ENCODE measurements at places on chromosomes 11 and 22.
A peak's percentile ranks its signal among the peaks of the same experiment; 100 is the strongest.

- DNase-seq = no peak
Measured at GRCh38 chr11:111305162-111305802, 6.9 kb downstream of the POU2AF3 start.

GRCh38 chr22:29998627-29999384 lies 81.5 kb upstream of the HORMAD2 start:
- DNase-seq = no peak

DNA sequence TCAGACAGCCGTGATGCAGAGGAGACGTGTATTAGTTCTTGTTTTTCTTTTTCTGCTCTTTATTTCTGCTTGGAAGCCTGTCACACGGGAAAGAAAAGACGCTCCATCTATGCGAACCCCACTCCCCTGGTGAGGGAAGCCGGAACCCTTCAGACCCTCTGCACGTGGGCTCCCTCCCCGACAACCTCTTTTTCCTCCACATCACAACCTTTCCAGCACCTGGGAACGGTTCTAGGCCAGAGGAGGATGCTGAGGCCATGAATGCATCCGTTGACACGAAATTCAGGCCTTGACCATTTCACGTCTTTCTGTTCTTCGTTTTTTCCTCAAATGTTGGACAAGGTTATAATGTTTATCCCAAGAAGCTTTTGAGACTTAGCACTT lies 85.3 kb upstream of the WNT7B start:
- no peak for DNase-seq

DNA sequence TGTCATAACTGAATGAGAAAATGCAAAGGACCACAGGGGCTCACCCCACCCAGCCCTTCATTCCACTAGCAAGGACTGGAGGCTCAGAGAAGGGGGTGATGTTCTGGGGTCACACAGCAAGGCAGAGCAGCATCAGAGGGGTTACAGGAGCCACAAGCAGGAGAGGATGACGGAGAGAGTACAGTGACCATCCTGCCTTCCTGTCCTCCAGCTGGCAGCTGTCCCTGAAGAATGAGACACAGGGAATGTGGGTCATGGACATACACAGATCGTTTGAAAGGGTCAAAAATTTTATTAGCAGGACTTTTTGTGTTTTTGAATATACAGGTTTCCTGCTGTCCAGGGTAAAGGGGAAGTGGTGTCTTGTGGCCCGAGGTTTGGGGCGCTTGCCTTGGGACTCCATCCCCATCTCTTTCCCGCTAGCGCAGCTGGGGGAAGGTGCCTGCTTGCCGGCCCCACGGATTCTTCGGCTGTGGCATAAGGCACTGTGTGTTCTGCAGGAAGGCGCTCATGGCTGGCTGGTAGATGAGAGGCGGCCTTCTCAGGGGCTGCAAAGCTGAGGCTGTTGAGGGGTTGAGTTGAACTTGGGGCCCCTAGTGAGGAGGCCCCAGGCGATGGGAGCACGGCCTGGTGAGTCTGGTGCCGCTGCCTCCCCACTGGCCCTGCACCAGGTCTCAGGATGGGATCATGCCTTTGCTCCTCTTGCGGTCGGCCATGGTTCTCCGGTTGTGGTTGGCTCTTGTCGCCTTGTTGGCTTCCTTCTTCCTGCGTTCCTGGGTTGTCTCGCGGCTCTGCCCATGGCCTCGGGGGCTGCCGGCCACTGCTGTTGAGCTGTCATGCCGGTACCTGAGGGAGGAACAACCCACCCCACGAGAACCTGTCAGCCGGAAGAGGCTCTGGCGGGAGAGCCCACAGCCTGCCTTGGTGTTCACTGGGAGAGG lies 21.4 kb downstream of the UQCR10 start:
- DNase-seq = no peak

GRCh38 chr22:23179381-23180299 lies 669 bp upstream of the BCR start:
- DNase-seq = no peak

- DNase-seq = no peak
Measured at GRCh38 chr22:50436015-50436830, 38.6 kb downstream of the SBF1 start.

DNA sequence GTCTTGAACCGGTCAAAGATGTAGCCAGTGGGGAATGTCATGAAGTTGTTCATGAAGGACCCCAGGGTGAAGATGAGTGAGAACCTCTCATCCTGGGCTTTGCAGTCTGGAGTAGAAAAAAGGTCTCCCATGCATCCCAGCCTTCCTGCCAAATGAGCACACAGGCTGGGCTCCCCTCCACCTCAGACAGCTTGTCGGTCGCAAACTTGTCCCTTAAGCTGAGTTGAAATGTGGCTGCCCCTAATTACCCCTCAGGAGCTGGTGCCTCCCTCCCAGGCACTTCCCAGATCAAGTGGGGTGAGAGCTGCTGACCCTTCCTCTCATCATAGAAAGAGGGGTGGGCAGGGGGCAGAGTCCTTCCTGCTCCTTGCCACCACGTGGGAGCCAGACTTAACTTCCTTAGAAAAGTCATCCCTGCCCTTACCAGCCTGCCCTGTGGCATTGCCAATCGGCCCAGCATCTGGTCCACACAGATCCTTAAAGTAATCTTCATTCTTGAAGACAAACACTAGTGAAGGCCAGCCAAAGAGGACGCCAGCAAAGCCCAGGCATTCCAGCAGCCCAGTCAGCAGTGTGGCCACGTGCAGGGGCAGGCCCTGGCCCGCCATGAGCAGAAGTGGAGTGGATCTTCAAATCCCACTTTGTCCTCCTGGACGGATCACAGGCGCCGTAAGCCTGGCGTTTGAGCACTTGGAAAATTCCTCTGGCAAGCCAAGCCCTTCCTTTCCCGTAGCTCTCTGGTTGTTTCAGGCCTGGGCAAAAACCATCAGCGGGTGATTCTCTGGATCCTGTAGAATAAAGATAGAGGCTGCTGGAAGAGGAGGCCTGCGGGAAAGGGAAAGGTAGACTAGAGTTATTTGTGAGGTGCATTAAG lies 1.1 kb downstream of the SLC43A3 start:
- DNase-seq = peak; percentile 8

DNA sequence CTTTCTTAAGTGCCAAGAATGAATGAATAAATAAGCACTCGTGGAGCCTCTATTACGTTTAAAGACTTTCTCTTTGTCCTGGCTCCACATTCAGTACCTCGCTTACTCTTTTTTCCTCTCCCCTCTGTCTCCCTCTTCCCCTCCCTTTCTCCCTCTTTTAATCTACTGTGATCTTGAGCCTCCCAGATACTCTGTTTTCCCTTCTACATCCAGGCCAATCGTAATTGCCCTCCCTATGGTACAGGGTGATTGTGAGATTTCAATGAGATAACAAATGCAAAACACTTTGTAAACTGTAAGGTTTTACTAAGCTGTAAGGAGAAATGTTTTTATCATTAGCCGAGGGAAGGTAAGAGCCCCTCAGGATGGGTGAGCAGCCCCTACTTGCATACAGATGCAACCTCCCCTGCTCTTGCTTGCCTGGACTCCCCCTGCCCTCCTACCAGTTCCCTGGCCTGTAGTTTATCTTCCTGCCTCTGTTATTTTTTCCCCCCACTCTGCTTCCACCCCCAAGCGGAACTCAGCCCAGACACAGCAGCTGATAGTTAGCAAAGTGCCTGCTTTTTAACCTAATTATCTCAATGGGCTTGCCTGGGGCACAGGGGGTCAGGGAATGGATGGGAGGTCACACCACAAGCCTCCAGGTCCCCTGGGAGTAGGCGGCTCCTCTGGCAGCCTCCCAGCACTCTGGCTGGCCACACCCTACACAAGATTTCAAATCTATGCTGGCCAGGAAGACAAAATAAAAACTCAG lies 76.9 kb upstream of the CADM1 start:
- DNase-seq = no peak

DNA sequence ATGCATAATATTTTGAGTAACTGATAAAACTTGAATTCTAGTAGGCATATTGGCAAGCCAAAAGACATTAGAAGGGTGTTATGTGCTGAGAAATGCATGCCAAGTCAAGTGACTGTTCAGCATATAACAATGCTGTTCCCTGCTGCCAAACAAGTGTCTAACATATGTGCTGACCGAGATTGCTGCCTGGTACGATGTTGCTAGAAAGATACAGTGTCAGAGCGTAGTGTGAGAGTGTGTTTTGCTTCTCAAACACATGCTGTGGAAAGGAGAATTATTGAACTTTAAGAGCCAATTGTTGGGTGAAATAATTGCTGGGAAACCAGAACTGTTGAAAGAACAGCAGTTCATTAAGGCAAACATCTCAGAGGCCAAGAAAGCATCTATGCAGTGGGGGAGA lies 71.3 kb upstream of the GRIA4 start:
- DNase-seq = no peak

- no peak for DNase-seq
Measured at GRCh38 chr11:106271686-106272085, 194.2 kb downstream of the AASDHPPT start.

GRCh38 chr22:50261615-50262459 lies at the start of gene MAPK12:
MAPK12 (minus strand) TSS chr22:50261683; CDS start chr22:50261509, 174 bp downstream.
- no peak for DNase-seq

DNA sequence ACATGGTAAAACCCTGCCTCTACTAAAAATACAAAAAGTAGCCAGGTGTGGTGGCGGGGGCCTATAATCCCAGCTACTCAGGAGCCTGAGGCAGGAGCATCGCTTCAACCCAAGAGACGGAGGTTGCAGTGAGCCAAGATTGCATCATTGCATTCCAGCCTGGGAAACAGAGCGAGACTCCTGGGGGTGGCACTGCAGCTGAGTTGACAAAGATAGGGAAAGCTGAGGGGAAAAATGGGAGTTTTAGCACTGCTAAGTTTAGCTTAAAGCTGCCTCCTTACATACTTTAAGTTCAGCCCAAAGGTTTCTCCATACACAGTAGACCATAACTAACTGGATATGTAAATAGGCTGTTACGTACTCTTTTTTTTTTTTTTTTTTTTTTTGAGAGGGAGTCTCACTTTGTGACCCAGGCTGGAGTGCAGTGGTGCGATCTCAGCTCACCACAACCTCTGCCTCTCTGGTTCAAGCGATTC lies 9.0 kb upstream of the USP28 start:
- DNase-seq = no peak

- DNase-seq = no peak
Measured at GRCh38 chr11:79066456-79067351, 374.1 kb downstream of the TENM4 start.

DNA sequence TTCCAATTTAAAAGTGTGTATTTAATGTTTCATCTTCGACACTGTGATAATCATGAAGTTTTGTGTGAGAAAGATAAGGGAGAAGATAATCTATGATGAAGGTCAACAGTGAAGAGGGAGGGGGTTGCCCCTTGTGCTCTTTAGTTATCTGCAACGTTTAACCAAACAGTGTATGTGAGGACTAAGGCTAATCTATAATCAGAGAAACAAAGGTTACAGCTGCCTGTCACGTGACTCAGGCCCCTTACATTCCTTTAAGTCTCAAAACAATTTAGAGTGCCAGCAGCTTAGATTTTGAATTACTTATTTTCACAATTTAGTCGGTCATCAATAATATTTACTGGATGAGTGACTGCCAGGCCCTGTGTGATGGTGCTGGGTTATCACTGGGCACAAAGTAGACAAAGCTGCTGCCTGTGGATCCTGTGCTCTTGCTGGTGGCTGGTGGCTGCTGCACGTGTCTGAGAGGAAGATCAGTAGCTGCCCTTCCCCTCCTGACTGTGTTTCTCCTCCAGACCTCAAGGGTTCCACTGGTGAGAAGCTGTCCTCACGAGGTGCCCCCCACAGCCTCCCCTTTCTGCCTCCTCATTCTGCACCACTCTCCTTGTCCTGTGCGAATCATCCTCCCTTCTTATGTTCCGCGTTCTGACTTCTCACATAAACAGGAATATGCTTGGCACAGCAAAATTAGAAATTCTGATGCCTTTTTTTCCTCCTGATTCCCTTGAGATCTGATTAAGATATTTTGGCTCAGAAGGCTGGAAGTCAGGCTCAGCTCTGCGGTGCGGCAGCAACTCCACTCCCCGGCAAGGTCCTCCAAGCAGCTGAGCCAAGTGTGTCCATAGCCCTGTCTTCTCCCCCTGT lies 331.1 kb upstream of the B3GAT1 start:
- DNase-seq = no peak
